ENCODE measurements at places on chromosomes 4 and X. TPM values are rescaled to one million over a fixed set of nuclear protein-coding genes. Genes with fewer than 3 reads are reported as not detected.

The SOWAHB gene
- total RNA-seq = 5.0 TPM

- no peaks in the 10 kb centered on the region for H3K27me3 ChIP-seq
- no peak overlapping the region for H3K27ac ChIP-seq
- no peaks in the 10 kb centered on the region for H3K36me3 ChIP-seq
- no peak for DNase-seq
These were observed 6.8 kb downstream of the ASB5 start for GRCh38 chr4:176262243-176262642.

The PABPC1L2B gene
- total RNA-seq = 9.4 TPM

DNA sequence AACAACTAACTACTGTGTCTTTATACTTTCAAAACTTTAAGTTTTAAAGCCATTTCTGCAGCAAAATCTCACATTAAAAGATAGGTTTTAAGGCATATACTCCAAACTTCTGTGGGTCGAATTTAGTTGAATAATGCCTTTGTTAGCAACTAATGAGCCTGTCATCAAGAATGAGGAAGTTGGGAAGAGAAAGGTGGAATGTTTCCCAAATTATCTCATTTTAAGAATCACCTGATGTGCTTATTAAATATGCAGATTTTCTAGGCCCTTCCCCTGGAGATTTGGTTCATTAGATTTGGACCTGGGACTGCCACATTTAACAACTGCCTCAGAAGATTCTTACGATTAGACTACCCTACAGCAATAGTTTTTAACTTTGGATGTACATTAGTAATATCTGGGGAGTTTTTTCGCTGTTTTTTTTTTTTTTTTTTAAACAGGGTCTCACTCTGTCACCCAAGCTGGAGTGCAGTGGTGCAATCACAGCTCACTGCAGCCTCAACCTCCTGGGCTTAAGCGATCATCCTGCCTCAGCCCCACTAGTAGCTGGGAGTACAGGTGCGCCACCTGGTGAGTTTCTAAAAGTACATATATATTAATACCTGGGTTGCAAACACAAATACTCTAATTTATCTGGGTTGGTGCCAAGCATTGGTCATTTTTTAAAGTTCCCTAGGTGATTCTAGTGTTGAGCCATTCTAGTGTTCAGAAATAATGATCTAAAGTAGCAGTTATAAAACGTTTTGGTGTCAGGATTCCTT, 16.1 kb upstream of the TASL start:
- no peaks in the 10 kb centered on the region for H3K27me3 ChIP-seq
- H3K4me1 ChIP-seq = no peaks in the 10 kb centered on the region
- H3K36me3 ChIP-seq = no peaks in the 10 kb centered on the region
- H3K27ac ChIP-seq = no peak overlapping the region
- H3K4me3 ChIP-seq = no peak overlapping the region

DNA sequence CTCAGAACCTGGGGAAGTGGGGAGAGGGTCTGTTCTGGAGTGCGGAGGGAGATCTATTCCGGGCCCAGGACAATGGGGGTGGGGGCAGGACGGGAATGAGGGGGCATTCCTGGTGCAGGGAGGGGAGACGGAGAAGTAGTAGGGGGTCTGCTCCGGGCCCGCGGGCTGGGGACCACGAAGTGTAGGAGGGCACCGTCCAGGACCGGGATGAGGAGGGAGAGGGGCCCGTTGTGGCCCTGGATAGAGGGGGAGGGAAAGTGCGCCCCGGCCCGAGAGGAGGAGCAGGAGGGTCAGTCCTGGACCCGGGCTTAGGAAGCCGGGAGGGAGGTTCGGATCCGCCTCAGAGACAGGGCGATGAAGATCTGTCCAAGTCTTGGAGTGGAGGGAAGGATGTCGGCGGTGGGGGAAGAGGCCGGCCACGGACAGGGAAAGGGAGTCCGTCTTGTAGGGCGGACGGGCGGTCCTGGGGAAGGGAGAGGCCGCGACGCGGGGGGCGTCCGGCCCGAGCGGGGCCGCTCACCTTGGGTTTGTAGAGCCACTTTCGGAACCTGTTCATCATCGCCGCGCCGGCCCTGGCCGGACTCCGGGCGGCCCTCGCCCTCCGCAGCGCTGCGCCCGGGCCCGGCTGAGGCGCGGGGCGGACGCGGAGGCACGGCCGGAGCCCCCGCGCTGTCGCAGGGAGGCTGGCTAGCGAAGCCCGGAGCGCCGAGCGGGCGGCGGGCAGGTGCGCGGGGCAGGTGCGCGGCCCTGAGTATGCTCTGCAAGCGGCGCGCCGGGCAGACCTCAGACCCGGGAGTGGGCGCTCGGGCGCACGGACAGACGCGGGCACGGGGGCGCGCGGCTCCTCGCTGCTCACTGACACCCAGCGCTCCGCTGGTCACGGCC, at the start of gene ZFYVE28:
Gene ZFYVE28, minus strand, starts transcription at position 881 of the 885 bp plus-strand sequence. Its CDS starts 322 bp downstream, at position 559.
- DNase-seq = no peak
- H3K4me1 ChIP-seq = peaks cover 24% of the 10 kb centered on the region
- peaks cover 11% of the 10 kb centered on the region for H3K36me3 ChIP-seq
- H3K27me3 ChIP-seq = peaks cover 26% of the 10 kb centered on the region
- H3K27ac ChIP-seq = peak within 1 kb of the TSS; percentile 79
- peak within 1 kb of the TSS; percentile 84 for H3K4me3 ChIP-seq

GRCh38 chrX:153670748-153671588, 2.6 kb downstream of the PNCK start:
- H3K4me3 ChIP-seq = no peak overlapping the region
- no peak overlapping the region for H3K27ac ChIP-seq
- H3K27me3 ChIP-seq = peaks cover 6% of the 10 kb centered on the region
- H3K36me3 ChIP-seq = no peaks in the 10 kb centered on the region

DNA sequence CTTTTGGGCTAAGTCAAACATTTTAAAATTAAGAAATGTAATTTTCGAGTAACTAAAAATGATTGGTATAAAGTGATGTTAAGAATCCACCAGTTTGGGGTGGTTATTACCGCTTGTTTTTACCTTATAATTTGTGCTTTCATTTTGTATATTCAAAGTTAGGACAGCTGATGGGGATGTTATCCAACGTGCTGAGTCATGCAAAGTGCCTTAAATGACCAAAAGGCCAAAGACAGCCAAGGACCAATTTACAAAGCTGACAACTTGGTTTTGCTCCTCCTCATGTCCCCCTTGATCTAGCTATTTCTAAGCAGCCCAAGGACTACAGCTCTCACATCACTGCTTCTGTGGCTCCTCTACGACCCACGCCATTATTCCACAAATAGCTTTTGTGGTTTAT, 181.4 kb upstream of the PCDH7 start:
- no peak overlapping the region for H3K27ac ChIP-seq
- no peaks in the 10 kb centered on the region for H3K4me1 ChIP-seq
- H3K36me3 ChIP-seq = no peaks in the 10 kb centered on the region
- no peak for DNase-seq
- peaks cover 2% of the 10 kb centered on the region for H3K27me3 ChIP-seq
- no peak overlapping the region for H3K4me3 ChIP-seq

DNA sequence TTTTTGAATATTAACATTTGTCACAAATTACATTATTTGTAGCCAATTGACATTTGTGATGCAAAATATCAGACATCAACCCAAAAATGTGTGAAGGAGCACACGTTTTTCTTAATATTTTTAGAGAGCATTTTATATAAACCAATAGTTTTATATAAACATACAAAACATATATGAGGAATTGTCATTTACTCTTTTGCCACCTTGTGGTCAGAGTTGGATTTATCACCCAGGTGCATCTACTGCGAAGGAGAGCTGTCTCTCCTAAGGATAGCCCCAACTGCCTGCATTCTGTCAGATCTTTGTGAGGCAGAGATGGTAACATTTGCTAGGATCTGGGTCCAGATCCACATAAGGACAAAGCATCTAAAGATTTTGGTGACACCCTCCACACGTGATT, 2.5 kb upstream of the USP27X start:
- H3K27me3 ChIP-seq = no peaks in the 10 kb centered on the region
- H3K36me3 ChIP-seq = no peaks in the 10 kb centered on the region
- H3K4me3 ChIP-seq = no peak overlapping the region
- H3K27ac ChIP-seq = no peak overlapping the region
- peaks cover 12% of the 10 kb centered on the region for H3K4me1 ChIP-seq

- no peak overlapping the region for H3K27ac ChIP-seq
- no peaks in the 10 kb centered on the region for H3K27me3 ChIP-seq
- no peaks in the 10 kb centered on the region for H3K36me3 ChIP-seq
- no peaks in the 10 kb centered on the region for H3K4me1 ChIP-seq
- no peak for DNase-seq
- no peak overlapping the region for H3K4me3 ChIP-seq
These were observed 275.2 kb downstream of the TRIML1 start for GRCh38 chr4:188414441-188414840.

DNA sequence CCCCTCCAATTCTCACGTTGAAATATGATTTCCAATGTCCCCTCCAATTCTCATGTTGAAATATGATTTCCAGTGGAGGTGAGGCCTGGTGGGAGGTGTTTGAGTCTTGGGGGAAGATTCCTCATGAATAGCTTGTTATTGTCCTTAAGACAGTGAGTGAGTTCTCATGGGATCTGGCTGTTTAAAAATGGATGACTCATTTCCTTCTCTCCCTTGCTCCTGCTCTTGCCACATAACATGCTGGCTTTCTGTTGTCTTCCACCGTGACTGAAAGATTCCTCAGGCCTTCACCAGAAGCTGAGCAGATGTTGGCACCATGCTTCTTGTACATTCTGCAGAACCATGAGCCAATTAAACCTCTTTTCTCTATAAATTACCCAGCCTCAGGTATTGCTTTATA, 346.8 kb upstream of the TECRL start:
- peaks cover 4% of the 10 kb centered on the region for H3K36me3 ChIP-seq
- H3K27me3 ChIP-seq = no peaks in the 10 kb centered on the region
- H3K4me1 ChIP-seq = no peaks in the 10 kb centered on the region
- H3K27ac ChIP-seq = no peak overlapping the region
- no peak overlapping the region for H3K4me3 ChIP-seq

GRCh38 chr4:4838051-4838935, 21.2 kb upstream of the MSX1 start:
- peaks cover 9% of the 10 kb centered on the region for H3K4me1 ChIP-seq
- H3K27me3 ChIP-seq = peaks cover 8% of the 10 kb centered on the region
- H3K36me3 ChIP-seq = no peaks in the 10 kb centered on the region
- no peak for DNase-seq
- no peak overlapping the region for H3K27ac ChIP-seq

The NPNT gene
- not detected for total RNA-seq

DNA sequence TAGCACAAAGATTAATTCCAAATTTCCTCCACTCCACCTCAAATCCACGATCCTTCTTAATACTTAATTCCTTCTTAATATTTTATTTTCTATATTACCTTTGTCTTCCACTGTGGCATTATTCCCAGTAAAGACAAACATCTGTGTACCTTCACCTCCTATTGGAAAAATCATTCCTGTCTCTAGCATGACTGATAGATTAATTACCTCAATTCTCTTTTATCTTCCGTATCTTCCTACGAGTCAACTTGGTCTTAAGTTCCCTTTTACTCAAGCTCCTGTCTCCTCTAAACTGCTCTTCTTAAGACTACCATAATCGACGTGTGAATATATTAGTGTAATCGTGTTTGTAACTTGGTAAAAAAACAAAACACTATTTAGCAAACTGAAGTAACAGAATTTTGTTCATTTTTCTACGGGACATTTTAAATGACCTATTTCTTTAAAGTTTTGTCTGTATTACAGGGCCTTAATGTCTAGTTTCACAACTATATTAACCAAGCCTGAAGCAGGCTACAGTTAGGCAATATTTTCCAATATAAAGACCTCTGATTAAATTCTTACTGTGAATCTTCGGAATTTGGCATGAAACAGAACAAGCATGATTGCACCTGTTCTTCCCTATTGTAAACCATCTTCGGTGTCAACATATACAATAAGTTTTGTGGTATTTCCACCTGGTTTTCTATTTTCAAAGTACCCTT, 1.1 kb upstream of the USP38 start:
- peaks cover 11% of the 10 kb centered on the region for H3K27me3 ChIP-seq
- H3K4me3 ChIP-seq = peak overlapping the region; percentile 96
- peak overlapping the region; percentile 93 for H3K27ac ChIP-seq
- no peak for DNase-seq
- peaks cover 24% of the 10 kb centered on the region for H3K4me1 ChIP-seq
- peaks cover 6% of the 10 kb centered on the region for H3K36me3 ChIP-seq

DNA sequence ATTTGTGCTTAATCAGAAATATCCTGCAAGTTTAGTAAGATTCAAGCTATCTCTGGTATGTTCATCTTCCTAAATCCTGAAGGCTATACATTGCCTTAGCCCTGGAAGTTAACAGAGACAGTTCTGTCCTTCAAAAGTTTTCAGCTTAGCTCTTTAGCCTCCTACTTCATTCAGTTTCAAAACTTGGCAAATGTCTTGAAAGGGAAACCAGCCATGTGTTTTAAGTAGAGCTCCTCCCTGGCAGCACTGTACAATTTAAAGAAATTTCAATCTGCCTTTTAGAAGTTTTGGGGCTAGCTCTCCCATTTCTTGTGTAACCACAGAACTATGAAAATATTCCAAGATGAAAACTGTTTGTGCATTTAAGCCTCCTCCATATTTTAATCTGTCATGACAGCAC, 47.0 kb downstream of the FANCB start:
- H3K4me1 ChIP-seq = no peaks in the 10 kb centered on the region
- H3K36me3 ChIP-seq = no peaks in the 10 kb centered on the region
- H3K4me3 ChIP-seq = no peak overlapping the region
- no peak overlapping the region for H3K27ac ChIP-seq
- peaks cover 4% of the 10 kb centered on the region for H3K27me3 ChIP-seq

- DNase-seq = no peak
- no peak overlapping the region for H3K27ac ChIP-seq
These were observed 38.0 kb upstream of the SPARCL1 start for GRCh38 chr4:87567191-87567590.

The CYBB gene
- total RNA-seq = not detected

DNA sequence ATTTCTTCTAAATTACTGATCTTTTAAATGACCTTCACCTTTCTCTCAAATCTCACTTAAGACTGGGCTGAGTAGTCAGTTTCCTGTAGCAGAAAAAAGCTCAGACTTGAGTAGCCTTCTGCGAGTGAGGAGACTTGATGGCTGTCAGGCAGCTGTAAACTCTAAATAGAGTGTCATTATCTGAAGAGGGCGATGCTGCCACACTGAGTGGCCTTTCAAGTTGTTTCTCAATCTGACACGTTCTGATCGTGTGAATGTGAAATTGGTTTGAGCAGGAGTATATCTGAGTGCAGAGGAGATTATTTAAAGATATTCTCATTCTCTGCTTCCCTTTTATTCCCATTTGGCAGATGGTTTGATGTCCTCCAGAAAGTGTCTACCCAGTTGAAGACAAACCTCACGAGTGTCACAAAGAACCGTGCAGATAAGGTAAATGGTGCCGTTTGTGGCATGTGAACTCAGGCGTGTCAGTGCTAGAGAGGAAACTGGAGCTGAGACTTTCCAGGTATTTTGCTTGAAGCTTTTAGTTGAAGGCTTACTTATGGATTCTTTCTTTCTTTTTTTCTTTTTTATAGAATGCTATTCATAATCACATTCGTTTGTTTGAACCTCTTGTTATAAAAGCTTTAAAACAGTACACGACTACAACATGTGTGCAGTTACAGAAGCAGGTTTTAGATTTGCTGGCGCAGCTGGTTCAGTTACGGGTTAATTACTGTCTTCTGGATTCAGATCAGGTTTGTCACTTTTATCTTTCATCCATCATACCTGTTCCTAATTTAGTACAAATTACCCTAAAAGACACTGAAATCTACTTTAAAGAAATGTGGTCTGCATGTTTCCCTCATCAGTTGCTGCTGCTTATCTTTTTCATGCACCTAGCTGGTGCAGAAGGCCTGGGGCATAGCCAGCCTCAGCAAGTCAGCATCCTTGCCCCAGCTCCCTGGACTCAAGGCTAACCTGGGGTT, 74.3 kb upstream of the MSANTD1 start:
- peaks cover 42% of the 10 kb centered on the region for H3K36me3 ChIP-seq
- H3K27ac ChIP-seq = no peak overlapping the region
- no peak overlapping the region for H3K4me3 ChIP-seq
- no peaks in the 10 kb centered on the region for H3K27me3 ChIP-seq
- no peak for DNase-seq

The DRD5 gene
- total RNA-seq = not detected
